ENCODE measurements at places on chromosomes 7 and 10.

- no peak for DNase-seq
Observed at GRCh38 chr10:56109454-56109853, 251.6 kb downstream of the ZWINT start.

DNA sequence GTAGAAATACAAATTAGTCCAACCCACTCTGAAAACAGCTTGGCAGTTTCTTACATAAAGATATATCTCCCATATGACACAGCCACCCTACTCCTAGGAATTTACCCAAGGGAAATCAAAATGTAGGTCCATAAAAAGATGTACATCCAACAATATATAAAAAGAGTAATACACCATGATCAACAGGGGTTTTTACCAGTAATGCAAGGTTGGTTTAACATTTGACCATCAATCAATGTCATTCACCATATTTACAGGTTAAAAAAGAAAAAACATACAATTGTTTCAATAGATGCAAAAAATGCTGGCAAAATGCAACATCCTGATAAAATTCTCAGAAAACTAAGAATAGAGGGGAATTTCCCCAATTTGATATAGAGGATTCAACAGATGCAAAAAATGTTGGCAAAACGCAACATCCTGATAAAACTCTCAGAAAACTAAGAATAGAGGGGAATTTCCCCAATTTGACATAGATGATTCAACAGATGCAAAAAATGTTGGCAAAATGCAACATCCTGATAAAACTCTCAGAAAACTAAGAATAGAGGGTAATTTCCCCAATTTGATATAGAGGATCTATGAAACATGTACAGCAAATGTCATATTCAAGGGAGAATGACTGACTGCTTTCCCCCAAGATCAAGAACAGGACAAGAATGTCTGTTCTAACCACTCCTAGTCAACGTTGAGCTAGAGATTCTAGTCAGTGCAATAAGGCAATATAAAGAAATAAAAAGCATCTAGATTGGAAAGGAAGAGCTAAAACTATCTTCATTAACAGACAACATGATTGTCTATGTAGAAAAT is 13.7 kb downstream of the ADAP1 start:
- no peak for DNase-seq

- DNase-seq = no peak
Observed at GRCh38 chr10:79005126-79005810, 63.5 kb upstream of the ZMIZ1 start.

DNA sequence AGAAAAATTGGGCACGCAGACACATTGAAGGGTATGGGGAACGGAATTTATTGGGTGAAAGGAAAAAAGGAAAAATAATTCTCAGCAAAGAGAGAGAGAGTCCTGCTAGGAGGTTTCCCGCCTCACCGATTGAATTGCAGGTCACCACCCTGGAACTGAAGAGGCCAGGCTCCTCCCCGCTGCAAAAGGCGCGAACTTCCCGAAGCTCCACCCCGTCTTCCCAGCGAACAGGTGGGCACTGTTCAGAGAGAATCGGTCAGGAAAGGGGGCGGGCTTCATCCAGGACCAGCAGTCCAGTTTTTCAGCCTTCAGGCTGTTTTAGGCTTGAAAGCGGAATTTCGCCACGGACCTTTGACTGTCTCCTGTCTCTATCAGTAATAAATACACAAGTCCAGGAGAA is 27.3 kb upstream of the CADPS2 start:
- no peak for DNase-seq

GRCh38 chr7:124722292-124722691 is 43.3 kb downstream of the GPR37 start:
- no peak for DNase-seq
